ENCODE measurements at places on chromosomes 1 and 21.

GRCh38 chr1:150999051-150999674 lies 7.5 kb downstream of the MINDY1 start:
- no peak for DNase-seq
- peaks cover 44% of the 10 kb centered on the region for H3K4me1 ChIP-seq
- peak overlapping the region; percentile 45 for H3K27ac ChIP-seq
- no peaks in the 10 kb centered on the region for H3K27me3 ChIP-seq
- H3K4me3 ChIP-seq: no peak overlapping the region

- no peaks in the 10 kb centered on the region for H3K27me3 ChIP-seq
- no peak overlapping the region for H3K4me3 ChIP-seq
These were observed 30.1 kb downstream of the SPSB1 start for GRCh38 chr1:9322661-9323244.

GRCh38 chr1:215479567-215479966 lies 87.5 kb upstream of the KCTD3 start:
- no peak overlapping the region for H3K27ac ChIP-seq
- no peaks in the 10 kb centered on the region for H3K36me3 ChIP-seq
- no peaks in the 10 kb centered on the region for H3K4me1 ChIP-seq
- H3K4me3 ChIP-seq: no peak overlapping the region

DNA sequence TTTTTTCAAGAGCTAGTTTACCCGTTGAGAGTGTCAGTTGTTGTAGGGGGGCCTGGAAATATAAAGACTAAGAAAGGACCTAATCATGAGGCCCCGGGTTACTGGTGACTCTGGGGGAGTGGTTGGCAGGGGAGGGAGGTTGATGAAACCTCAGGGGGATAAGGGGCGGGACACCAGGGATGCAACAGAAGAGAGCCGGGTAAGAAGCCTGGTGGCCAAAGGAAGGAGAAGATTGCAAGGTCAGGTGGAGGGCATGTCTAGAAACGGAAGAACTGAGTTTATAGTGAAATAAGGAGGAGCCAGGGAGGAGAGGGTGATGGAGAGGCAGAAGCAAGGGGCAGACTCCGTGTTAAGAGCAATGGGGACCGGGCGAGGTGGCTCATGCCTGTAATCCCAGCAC lies 12.5 kb upstream of the SPOCD1 start:
- peaks cover 35% of the 10 kb centered on the region for H3K4me1 ChIP-seq
- no peak overlapping the region for H3K27ac ChIP-seq
- no peaks in the 10 kb centered on the region for H3K27me3 ChIP-seq
- H3K4me3 ChIP-seq: no peak overlapping the region
- no peak for DNase-seq

- H3K4me1 ChIP-seq: no peaks in the 10 kb centered on the region
- H3K36me3 ChIP-seq: peaks cover 46% of the 10 kb centered on the region
- H3K27ac ChIP-seq: no peak overlapping the region
- DNase-seq: no peak
These were observed 41.3 kb downstream of the TTC13 start for GRCh38 chr1:230937371-230937770.

GRCh38 chr1:79549201-79549600 lies 542.7 kb upstream of the ADGRL4 start:
- no peaks in the 10 kb centered on the region for H3K27me3 ChIP-seq
- H3K27ac ChIP-seq: no peak overlapping the region
- H3K4me1 ChIP-seq: no peaks in the 10 kb centered on the region

DNA sequence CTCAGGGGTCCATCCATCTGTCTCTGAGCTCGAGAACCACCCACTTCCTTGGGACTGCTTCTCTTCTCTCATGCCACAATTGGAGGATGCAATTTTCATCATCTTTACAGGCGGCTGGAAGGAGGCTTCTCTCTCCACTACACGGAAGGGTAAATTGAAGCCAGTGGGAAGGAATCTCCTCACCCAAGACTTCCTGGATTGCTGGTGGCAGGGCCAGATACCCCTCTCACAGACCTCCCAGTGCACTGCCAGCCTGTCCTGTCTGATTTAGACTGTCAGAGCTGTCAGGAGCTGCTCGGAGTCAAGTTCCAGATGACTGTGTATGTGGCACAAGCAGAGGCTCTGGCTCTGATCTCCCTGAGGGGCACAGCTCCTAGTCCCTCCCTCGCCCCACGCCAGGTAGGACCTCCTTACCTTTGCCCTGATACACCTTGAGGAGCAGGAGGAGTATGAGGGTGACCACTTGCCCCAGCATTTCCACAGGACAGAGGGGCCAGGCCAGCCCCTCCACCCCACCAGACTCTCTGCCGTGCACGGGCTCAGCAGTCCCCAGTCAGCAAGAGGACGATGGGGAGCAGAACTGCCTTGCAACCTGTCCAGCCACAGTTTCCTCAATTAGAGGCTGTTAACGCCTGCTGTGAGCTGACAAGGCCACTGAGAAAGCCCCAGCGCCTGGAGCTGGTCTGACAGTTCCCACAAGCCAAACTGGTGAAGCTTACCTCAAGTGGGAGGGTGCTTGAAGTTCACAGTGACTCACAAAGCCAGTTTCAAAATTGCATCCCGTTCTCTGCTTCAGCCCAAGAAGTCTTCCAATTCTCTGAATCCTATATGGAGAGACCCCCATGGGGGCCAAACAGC lies at the start of gene CD244:
Gene CD244 (minus strand): TSS at position 685 of the 858 bp plus-strand sequence. CDS start 210 bp downstream, at position 475.
- peak within 1 kb of the TSS; percentile 51 for H3K4me3 ChIP-seq
- peaks cover 10% of the 10 kb centered on the region for H3K4me1 ChIP-seq
- no peaks in the 10 kb centered on the region for H3K27me3 ChIP-seq

DNA sequence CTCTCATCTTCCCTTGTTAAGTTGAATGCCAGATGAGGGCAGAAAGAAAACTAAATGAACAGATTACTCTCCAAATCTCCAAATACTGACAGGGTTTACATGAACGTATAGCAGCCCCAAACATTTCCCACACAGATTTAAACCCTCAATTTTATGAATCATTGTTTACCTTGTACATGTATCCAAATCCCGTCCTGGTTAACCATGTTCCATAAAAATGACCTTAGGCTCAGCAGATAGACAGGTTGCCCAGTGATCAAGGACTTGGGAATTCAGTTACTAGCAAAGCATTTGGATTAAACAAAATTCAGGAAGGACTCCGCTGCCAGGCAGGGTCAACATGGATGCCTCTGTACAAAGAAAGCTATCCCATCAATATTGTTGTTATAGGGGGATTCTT lies 213.5 kb downstream of the GPATCH2 start:
- no peak overlapping the region for H3K4me3 ChIP-seq
- no peak overlapping the region for H3K27ac ChIP-seq
- no peaks in the 10 kb centered on the region for H3K27me3 ChIP-seq
- no peaks in the 10 kb centered on the region for H3K36me3 ChIP-seq

DNA sequence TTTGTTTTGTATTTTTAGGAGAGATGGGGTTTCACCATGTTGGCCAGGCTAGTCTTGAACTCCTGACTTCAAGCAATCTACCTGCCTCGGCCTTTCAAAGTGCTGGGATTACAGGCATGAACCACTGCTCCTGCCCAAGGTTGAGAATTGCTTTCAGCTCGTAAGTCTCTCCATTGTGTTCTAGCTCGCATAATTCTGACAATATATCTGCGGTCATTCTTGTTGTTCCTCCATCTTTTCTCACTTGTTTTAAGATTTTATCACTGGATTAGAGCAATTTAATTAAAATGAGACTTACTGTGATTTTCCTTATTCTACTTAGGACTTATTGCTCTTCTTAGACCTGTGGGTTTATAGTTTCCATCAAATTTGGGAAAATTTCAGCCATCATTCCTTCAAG lies 102.9 kb downstream of the AHCTF1 start:
- no peak for DNase-seq
- H3K27me3 ChIP-seq: no peaks in the 10 kb centered on the region
- H3K27ac ChIP-seq: no peak overlapping the region
- no peaks in the 10 kb centered on the region for H3K36me3 ChIP-seq
- H3K4me3 ChIP-seq: no peak overlapping the region

GRCh38 chr1:88647249-88647645 lies 36.8 kb upstream of the PKN2 start:
- no peaks in the 10 kb centered on the region for H3K36me3 ChIP-seq
- H3K4me3 ChIP-seq: no peak overlapping the region
- no peak for DNase-seq
- H3K27me3 ChIP-seq: no peaks in the 10 kb centered on the region

DNA sequence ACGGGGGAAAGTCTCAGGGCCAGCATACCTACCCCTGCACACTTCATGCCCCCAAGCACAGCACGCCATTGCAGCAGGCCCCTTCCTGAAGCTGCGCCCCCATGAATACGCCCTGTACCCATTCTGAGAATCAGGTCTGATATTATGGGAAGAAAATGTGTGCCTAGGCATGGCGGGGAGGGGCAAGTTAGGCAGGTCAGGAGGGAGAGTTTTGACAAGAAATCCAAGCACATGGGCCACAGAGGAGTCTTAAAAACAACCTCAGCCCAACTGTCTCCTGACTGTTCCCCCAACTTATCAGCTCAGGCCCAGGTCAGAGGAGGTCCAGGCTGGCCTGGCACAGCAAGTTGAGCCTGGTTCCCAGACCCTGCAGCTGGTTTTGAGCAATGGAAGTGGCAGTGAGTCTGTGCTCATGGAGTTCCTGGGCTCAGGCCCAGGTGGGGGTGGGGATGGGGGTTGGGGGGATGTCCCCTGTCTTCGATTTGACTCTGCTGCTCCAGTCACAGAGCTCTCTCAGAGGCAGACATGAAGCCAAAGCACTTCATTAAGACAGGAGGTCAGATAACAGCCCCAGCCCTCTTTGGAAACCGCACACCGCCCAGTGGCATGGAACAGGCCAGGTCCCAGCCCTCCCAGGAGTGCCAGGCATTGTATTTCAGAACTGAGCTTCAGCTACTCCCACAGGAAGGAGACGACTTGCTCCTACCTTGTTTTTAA lies 20.6 kb upstream of the BCAR3 start:
- H3K27me3 ChIP-seq: no peaks in the 10 kb centered on the region
- H3K27ac ChIP-seq: no peak overlapping the region
- DNase-seq: no peak
- H3K4me3 ChIP-seq: no peak overlapping the region
- H3K4me1 ChIP-seq: no peaks in the 10 kb centered on the region
- H3K36me3 ChIP-seq: no peaks in the 10 kb centered on the region

GRCh38 chr1:238329671-238330070 lies 438.9 kb upstream of the ZP4 start:
- H3K4me3 ChIP-seq: no peak overlapping the region
- H3K4me1 ChIP-seq: no peaks in the 10 kb centered on the region
- H3K27me3 ChIP-seq: no peaks in the 10 kb centered on the region
- H3K27ac ChIP-seq: no peak overlapping the region

- H3K4me1 ChIP-seq: peaks cover 6% of the 10 kb centered on the region
- H3K4me3 ChIP-seq: no peak overlapping the region
- H3K36me3 ChIP-seq: no peaks in the 10 kb centered on the region
These were observed 407 bp downstream of the WNT4 start for GRCh38 chr1:22142315-22143064.

- no peaks in the 10 kb centered on the region for H3K4me1 ChIP-seq
- no peak overlapping the region for H3K4me3 ChIP-seq
- no peak overlapping the region for H3K27ac ChIP-seq
- H3K27me3 ChIP-seq: peaks cover 4% of the 10 kb centered on the region
These were observed 108.0 kb upstream of the TRABD2B start for GRCh38 chr1:48105165-48105564.

DNA sequence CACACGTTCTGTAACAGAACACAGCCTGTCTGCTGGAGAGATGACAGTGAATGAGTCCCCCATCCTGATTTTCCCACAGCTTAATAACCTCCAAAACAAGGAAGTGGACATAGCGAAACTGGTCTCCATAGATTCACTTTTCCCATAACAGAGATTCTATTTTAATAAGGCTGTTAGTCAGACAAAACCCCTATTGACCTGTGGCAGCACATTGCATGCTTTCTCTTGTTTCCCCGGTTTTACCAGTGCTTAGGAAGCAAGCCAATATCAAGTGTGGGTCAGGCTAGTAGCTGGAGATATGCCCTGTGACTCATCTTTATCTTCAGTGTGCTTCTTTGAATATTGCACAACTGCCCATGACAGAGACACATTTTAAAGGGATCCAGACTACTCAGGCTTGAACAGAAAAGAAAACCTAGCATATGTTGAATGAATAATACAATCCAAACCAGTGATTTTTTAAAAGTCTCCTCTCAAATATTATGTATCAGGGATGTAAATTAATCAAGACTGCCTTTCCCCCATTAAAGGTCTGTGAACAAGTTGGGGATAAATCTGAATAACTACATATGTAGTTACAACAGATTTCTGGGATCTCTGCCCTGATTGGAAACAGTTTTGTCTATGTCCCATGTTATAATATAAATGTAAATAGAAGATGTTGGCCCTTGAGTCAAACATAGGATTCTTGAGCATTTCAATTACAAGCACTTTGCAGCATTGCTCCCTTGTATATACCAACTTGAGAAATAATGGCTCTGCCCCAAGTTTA lies 11.9 kb upstream of the CLDN8 start:
- DNase-seq: no peak
- no peaks in the 10 kb centered on the region for H3K27me3 ChIP-seq
- no peaks in the 10 kb centered on the region for H3K36me3 ChIP-seq
- H3K27ac ChIP-seq: no peak overlapping the region
- H3K4me3 ChIP-seq: no peak overlapping the region

- no peak overlapping the region for H3K4me3 ChIP-seq
- H3K27ac ChIP-seq: no peak overlapping the region
- H3K27me3 ChIP-seq: no peaks in the 10 kb centered on the region
- DNase-seq: no peak
- H3K36me3 ChIP-seq: no peaks in the 10 kb centered on the region
These were observed 404.7 kb upstream of the VAMP3 start for GRCh38 chr1:7366286-7366954.

Data from naive thymus-derived CD4-positive, alpha-beta T cell (primary cell).